ENCODE measurements at places on chromosomes 11 and 22. TPM values are rescaled to one million over a fixed set of nuclear protein-coding genes. Genes with fewer than 3 reads are reported as not detected.

DNA sequence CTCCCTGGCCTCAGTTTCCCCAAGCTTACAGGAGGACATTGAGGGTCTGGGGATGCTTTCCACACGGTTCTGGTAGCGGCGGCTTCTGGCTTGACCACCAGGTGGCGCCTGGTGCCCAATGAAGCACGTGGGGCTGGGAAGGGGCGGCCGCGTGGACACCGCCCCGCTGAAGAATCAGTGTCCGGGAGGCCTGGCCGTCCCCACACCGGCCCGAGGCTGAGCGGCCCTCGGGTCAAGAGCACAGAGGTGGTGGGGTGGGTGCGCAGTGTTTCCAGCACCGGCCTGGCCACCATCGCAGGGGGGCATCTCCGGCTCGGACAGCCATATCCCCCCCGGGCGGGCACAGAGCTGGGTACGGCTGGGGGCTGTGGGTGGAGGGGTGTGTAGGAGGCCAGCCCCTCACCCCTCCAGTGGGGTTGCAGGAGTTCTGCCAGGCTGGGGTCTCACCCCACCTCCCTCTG, 27.8 kb upstream of the PPARA start:
- DNase-seq, result no peak

ACTN3 gene
- 0.36 TPM for total RNA-seq

GRCh38 chr11:2798951-2799761, 86.4 kb downstream of the CDKN1C start:
- DNase-seq, result no peak

ST14 gene
- total RNA-seq, result 1.6 TPM

DNA sequence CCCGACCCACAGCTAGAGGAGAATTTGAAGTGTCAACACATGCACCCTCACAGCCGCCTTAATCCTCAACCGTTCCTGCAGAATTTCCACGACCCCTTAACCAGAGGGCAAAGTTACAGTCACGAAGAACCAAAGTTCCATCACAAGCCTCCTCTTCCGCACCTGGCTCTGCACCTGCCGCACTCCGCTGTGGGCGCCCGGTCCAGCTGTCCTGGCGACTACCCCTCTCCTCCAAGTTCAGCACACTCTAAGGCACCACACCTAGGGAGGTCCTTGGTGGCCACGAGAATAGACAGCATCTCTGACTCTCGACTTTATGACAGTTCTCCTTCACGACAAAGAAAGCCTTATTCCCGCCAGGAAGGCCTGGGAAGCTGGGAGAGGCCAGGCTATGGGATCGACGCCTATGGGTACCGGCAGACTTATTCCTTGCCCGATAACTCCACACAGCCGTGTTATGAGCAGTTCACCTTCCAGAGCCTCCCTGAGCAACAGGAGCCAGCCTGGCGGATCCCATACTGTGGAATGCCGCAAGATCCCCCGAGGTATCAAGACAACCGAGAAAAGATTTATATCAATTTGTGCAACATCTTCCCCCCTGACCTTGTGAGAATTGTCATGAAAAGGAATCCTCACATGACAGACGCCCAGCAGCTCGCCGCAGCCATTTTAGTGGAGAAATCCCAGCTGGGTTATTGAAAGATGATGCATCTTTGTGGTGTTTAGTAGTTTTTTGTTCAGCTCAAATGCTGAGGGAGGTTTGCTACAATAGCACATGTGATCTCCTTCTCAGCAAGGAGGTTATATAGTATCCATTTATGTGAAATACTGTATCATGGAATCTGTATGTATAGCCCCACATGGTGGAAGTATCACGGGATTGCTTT, 72.1 kb downstream of the ZC3H12C start:
- DNase-seq, result no peak

GRCh38 chr22:44814266-44815098, 62.1 kb downstream of the ARHGAP8 start:
- no peak for DNase-seq

DNA sequence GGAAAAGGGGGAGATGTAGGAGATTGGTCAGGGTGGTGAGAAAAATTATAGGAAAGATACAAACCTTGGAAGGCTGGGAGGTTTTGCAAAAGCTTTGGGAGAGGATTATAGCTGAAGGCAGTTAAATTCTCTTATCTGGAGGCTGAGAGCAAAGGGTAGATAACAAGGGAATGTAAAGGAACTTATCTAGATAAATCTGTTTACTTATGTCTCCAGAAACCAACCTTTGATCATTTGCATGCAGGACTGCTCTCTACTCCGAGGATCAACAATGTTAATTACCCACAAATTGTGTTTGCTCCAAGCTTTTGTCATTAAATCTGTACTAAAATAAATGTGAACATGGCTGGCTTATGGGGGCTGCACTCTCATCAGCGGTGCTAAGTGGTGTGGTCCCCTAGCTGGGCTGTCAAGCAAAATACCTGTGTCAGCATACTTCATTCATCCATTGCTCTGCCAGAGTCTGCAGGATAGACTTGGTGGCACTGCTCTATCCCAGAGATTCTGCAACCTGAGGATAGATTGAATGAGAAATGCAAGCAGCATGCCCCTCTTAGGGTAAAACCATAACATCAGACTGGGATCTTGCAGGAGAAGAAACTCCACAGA, 1599.2 kb upstream of the TENM4 start:
- no peak for DNase-seq
